CD14-positive monocyte (primary cell): ENCODE measurements at places on chromosomes 13 and 19.

DNA sequence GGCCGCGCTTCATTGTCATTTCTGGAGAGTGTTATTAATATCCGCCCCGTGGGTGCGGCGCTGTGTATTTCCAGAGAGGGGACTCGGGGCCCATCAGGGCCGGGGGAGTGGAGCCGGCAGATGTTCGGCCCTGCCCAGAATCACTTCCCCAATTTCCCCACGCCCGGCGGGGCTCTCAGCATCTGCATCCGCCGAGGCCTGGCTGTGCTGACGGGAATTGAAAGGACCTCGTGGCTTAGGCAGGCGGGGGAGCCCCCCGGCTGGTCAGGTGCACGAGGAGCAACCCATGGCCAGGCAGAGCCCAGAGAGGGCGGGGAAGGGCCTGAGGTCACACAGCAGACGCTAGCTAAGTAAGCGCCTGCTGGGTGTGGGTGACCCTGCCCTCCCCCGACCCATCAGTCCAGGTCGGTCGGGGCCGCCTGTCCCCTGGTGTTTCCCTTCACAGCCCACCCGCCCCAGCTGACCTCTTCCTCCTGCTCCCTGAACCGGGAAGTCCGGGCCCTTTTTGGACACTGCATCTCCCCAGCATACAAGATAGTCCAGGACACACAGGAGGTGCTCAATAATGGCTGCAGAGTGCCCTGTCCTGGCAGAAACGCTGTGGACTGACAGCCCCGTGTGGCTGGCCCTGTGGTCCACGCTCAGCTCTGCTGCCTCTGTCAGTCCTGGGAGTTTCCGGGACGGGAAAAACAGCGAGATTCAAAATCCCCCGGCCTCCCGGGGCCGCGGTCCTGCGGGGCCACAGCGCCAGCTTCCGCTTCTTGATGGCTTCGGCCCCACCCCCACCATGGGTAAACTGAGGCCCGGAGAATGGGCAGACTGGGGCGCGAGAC is 22.1 kb downstream of the ARID3A start:
- peak; percentile 89 for DNase-seq

GRCh38 chr13:48954081-48954480 is 21.6 kb upstream of the FNDC3A start:
- DNase-seq: no peak

GRCh38 chr19:36182612-36183244 is 30.5 kb upstream of the COX7A1 start:
- DNase-seq: no peak

GRCh38 chr19:38726761-38727301 is 17.4 kb downstream of the CAPN12 start:
- DNase-seq: no peak

DNA sequence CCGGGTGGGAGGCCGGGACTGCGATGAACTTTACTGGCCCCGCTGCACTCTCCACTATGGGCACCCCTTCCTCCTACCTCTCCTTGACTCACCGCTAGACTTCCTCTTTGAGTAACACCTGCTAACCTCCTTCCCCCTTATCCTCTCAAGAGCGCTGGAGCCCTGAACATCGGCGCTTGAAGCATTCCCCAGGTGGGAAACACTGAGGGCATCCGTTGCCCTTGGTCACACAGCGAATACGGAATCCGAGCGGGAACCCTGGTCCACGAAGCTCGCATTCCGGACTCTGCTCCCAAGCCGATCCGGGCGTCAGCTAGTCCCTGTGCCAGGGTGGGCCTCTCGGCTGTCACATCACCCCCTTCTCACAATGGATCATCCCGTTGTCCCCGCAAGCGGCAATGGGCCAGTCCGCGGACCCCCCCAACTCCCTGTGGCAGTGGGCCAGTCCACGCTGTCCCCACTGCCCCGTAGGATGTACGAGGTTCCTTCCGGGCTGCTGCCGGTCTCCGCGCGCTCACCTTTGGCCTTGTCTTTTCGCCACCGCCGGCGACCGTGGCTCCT is 4.2 kb downstream of the LIPE start:
- DNase-seq: no peak

DNA sequence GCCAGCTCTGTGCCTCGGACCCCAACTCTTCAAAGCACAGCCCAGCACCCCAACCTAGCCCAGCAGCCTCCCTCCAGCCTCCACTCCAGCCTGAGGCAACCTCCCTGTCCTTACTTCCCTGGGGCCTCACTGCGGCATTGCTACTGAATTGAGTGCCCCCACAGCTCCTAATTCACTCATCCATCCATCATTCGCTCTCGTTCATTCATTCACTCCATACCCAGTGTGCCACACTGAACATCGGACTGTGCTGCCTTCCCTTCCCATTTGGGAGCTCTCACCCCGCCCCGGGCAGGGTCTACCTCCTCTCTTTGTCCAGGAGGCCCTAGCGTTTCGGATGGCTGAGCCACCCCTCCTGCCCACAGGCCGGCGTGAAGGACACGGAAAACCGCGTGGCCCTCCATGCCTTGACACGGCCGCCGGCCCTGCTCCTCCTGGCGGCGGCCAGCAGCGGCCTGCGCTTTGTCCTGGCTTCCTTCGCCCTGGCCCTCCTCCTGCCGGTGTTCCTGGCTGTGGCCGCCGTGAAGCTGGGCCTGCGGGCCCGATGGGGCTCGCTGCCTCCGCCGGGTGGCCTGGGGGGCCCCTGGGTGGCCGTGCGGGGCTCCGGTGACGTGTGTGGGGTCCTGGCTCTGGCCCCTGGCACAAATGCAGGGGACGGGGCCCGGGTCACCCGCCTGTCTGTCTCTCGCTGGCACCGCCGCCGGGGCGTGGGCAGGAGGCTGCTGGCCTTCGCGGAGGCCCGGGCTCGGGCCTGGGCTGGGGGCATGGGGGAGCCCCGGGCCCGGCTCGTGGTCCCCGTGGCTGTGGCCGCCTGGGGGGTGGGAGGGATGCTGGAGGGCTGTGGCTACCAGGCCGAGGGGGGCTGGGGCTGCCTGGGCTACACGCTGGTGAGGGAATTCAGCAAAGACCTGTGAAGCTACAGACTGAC is 1.3 kb downstream of the NAT14 start:
- no peak for DNase-seq

GRCh38 chr13:75417012-75417384 is 65.0 kb downstream of the TBC1D4 start:
- DNase-seq: peak; percentile 39

DNA sequence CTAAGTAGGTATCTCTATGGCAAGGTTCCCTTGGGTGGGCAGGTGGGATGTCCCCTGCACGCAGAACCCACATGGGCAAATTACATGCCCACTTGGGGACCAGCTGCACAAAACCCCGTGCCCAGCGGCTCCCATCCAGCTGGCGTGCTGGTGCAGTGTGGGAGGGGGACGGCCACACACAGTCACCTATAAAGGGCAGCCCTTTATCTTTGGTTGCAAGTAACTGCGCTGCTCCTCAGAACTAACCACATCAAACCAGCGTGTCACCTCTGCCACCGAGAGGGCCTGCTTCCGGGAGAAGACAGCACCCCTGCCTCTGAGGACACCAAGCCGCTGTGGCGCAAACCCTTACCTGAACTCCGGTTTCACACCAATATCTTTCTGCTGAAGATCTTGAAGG is 32.2 kb downstream of the ANKRD27 start:
- no peak for DNase-seq

DNA sequence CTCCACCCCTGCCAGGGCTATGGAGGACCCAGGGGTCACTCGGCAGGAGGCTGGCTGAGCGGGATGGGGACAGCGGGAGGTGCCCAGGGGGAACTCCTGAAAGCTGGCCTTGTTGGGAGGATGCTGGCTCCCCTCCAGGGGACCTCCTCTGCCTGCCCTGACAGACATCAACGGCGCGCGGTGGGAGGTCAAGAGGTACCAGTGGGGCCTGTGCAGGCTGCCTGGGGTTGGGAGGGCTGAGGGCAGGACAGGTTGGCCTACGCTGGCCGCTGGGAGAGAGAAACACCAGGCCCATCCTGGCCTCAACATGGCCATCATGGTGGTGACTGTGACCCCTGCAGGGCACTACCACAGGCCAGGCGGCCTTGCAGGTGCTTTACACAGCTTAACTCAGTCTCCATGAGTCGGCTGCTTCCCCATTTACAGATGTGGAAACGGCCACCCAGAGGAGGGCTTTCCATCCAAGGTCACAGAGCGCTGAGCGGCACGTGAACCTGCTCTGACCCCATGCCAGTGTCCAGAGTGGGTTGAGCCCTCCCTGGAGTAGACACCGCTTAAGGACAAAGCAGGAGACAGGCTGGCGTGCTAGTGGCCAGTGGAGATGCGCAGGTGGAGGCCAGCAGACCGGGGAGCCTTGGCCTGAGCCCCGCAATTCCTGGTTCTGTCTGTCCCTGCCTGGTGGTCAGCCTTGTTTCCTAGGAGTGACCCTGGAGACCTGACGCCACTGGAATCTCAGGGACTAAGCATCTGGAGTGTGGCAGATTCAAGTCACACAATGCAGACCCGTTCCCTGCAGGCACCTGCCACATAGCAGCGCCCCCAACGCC is 27.6 kb downstream of the CEBPG start:
- no peak for DNase-seq

GRCh38 chr13:109256866-109257760 is 529.3 kb downstream of the IRS2 start:
- no peak for DNase-seq

GRCh38 chr19:3518659-3519058 is 12.5 kb downstream of the FZR1 start:
- no peak for DNase-seq

DNA sequence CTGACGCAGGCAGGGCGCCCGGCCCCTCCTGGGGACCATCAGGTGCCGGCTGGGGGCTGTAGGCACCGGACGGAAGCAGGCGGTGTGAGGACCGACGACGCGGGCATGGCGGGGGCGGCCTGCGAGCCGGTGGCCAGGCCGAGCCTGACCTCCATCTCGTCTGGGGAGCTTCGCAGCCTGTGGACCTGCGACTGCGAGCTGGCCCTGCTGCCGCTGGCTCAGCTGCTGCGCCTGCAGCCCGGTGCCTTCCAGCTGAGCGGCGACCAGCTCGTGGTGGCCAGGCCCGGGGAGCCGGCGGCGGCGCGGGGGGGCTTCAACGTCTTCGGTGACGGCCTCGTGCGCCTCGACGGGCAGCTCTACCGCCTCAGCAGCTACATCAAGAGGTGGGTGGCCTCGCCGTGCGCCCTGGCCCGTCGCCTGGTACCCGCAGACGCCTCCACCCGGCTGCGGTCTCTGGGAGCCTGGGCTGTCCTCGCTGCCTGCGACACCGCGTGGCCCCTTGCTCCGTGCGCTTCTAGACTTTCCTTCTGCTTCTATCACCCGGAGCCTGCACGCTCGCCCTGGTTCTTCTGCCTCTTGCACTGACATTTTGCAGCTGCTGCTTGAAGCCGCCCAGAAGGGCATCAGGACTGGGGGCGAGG is 460 bp downstream of the MEDAG start:
- no peak for DNase-seq

DNA sequence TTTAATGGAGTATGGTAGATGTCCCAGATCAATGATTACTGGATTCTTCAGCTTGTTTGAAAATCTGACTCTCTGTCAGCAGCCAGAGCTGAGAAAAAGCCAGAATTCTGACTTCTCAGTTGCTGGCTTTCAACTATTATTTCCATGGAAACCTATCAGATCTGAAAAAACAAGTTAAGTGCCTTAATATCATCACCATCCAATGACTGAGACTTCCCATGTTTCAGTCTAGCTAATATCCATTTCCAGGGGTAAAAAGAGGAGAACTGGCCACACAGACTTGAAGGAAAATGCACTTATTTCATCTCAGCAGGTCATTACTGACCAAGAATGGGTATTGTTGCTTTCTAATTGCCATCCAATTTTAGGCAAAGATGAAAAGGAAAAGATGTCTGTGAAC is 75.2 kb downstream of the TNFSF11 start:
- no peak for DNase-seq

DNA sequence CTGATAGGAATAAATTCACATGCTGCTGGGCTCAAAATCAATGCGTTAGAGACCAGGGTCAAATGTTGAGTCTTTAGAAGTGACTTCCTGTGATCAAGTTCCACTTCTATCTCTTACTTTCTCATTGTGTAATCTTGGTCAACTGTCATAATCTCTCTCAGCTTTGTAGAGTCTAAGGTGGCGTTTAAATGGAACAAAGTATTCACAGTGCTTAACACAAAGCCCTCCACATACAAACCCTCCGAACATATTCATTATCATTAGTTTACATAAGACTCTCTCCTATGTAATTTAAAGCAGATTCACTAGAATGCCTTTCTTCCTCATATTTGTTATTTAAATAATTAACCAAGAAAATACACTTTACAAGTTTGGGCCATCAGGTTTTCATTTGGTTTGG is 1044.1 kb downstream of the EFNB2 start:
- DNase-seq: no peak

DNA sequence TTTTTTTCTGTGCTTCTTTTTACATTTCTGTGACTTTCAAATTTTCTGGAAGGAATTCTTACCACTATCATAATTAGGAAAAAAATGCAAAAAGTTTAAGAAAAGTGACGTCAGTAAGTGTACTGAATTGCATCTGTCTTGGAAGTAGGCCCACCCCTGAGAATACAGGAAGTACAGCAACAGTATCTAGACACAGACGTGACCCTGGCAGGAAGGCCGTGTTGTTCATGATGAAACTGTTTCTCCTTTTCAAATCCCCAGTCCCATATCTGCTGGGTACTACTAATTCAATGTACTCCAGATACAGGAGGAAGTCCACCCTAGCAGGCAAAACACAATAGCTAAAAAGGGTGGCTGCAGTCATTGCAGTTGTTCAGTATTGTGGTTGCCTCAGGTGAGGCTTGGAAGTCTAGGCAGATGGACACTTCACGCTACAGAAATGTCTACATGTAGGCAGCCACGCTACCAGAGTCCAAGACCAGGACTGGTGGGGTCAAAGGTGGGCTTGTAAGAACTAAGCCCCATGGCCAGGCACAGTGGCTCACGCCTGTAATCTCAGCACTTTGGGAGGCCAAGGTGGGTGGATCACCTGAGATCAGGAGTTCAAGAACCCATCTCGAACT is 49.6 kb upstream of the MED4 start:
- DNase-seq: peak; percentile 91

GRCh38 chr13:27171244-27171826 is at the start of gene USP12:
USP12 (minus strand) TSS chr13:27171811; CDS start chr13:27171639, 172 bp downstream.
- DNase-seq: no peak

DNA sequence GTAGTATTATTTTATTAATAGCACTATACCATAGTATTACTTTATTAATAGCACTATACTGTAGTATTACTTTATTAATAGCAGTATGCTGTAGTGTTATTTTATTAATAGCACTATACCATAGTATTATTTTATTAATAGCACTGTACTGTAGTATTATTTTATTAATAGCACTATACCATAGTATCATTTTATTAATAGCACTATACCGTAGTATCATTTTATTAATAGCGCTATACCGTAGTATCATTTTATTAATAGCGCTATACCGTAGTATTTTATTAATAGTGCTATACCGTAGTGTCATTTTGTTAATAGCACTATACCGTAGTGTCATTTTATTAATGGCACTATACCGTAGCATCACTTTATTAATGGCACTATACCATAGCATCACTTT is 191.8 kb downstream of the GPC6 start:
- DNase-seq: no peak

- DNase-seq: peak; percentile 90
These were observed 14.9 kb downstream of the ARID3A start for GRCh38 chr19:940591-941291.
